ENCODE measurements at places on chromosomes 12 and 14.

DNA sequence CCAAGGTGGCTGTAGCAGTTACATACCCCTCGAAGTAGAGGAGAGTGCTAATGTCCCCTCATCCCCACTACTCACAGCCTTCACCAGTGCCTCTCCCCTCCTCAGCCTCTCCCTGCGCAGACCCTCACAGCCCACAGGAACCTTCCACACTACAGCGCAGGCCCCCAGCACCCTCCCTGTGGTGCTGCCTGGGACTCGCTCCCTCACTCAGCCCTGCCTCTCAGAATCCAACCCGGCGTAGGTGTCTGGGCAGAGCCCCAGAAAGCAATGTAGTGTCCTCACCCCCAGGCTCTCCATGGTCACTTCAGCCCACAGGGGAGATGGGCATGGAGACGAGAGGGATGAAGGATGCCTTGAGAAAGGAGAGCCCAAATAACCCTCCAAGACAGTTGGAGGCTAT lies 10.9 kb upstream of the ZNF740 start:
- DNase-seq, result no peak

DNA sequence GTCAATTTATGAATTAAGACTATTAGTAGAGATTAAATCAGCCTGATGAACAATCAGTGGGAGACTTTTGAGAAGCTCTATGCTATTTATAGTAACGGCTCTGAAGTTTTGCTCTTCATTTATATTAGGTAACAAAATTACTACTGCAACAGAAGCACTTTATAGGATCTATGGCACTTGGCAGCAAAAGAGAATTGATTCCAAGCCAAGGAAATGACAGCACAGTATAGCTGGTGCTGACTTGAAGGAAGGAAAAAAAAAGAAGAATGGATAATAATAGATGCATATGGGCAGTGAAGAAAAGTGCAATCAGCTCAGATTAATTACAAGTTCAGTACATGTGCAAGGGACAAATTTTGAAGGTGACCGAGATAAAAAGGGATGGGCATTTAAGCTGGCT lies 228.2 kb upstream of the PPFIA2 start:
- no peak for DNase-seq

DNA sequence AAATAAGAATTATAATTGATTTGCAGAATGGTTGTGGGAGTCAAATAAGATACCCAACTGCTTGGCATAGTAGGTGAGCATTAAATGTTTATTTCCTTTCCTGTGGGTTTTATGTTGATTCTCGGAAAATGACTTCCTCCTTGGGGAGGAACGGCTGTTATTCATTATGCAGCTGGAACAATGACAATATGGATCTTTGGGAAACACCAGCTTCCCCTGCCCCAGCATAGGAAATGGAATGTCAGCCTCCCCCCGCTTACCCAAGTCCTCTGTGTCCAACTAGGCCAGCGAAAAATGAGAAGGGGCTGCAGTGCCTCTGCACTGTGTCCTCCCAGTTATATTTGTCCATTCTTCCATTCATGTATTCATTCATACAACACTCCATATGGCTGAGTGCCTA lies 11.7 kb upstream of the CCDC177 start:
- DNase-seq, result no peak

DNA sequence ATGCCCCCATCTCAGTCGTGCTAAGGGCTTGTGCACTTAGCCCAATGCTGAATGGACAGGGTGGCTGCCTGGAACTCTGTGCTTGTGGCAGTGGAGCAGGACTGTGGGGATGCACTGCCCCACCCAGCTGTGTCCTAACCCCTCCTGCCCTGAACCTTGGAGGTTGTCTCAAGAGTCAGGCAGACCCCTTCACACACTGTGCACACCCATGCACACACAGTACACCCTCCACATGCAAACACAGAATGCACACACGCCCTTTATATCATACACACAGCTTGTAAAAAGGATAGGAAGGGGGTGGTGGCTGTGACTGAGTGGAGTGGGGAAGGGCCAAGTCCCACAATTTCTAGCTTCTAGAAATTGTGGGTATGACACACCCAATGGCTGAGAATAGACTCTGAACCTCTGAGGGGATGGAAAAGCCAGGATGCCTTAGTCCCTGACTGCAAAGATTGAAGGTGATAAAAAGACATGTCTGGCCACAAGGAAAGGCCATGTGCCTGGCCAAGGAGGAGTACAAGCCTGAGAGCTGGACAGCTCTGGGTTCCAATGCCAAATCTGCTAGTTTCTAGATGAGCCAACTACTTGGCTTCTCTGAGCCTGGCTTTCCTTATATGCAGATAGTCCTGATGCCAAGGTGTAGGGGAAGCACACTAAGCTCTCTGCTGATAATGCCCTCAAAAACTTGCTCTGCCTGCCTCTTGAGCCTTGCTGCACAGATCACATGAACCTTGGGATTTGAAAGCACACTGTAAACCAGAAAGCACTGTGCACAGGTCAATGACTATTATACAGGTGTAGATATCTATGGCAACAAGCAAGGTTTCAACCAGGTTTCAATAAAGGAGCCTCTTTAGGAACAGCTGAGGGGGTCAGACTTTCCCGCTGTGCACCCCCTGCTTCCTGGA lies 8.4 kb downstream of the KRT8 start:
- no peak for DNase-seq
